ENCODE measurements at places on chromosomes 1 and 21. TPM values are rescaled to one million over a fixed set of nuclear protein-coding genes. Genes with fewer than 3 reads are reported as not detected.

Gene SELE
- 0.03 TPM for total RNA-seq

Gene RIPPLY3
- total RNA-seq = 0.17 TPM

Gene ETNK2
- total RNA-seq = 59.4 TPM

Gene KCND3
- 2.7 TPM for total RNA-seq

Gene HPDL
- 6.2 TPM for total RNA-seq

Gene FCN3
- not detected for total RNA-seq

Gene LCE1C
- not detected for total RNA-seq

Gene CTSE
- 66.4 TPM for total RNA-seq

GRCh38 chr21:30541764-30542163 is at the start of gene KRTAP19-6:
Gene KRTAP19-6, minus strand, starts transcription at chr21:30541864. Its CDS starts 31 bp downstream, at chr21:30541833.
- no peaks in the 10 kb centered on the region for H3K36me3 ChIP-seq
- H3K27me3 ChIP-seq = no peaks in the 10 kb centered on the region
- H3K4me1 ChIP-seq = no peaks in the 10 kb centered on the region
- H3K4me3 ChIP-seq = no peak within 1 kb of the TSS

DNA sequence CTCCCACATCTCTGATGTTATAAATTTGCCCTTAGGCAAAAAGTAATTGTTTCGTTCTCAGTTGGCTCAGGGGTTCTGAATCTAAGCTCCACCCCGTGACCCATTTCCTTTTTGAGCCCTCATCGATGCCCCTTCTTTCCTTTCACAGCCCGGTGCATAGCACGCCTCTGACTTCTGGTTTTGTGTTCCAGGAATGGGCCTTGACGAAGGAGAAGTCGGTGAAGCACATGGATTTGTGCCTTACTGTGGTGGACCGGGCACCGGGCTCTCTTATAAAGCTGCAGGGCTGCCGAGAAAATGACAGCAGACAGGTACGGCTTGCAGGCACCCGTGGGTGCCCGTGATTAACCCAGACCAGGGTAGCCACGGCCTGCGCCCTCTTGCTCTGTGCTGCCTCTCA is 151.9 kb downstream of the PGBD5 start:
- H3K36me3 ChIP-seq = no peaks in the 10 kb centered on the region
- no peak overlapping the region for H3K27ac ChIP-seq
- H3K4me3 ChIP-seq = no peak overlapping the region
- H3K4me1 ChIP-seq = peaks cover 4% of the 10 kb centered on the region

- H3K27me3 ChIP-seq = no peaks in the 10 kb centered on the region
- no peaks in the 10 kb centered on the region for H3K4me1 ChIP-seq
- H3K36me3 ChIP-seq = no peaks in the 10 kb centered on the region
- DNase-seq = no peak
- no peak overlapping the region for H3K4me3 ChIP-seq
- H3K27ac ChIP-seq = no peak overlapping the region
These were observed 4.2 kb downstream of the PLA2G5 start for GRCh38 chr1:20074055-20074724.

GRCh38 chr1:244920911-244921761 is 56.8 kb upstream of the HNRNPU start:
- H3K27me3 ChIP-seq = peaks cover 5% of the 10 kb centered on the region
- no peak for DNase-seq
- H3K27ac ChIP-seq = no peak overlapping the region
- no peak overlapping the region for H3K4me3 ChIP-seq

GRCh38 chr1:111695801-111696200 is 43.4 kb downstream of the INKA2 start:
- no peak overlapping the region for H3K27ac ChIP-seq
- H3K36me3 ChIP-seq = no peaks in the 10 kb centered on the region
- no peak for DNase-seq
- no peaks in the 10 kb centered on the region for H3K27me3 ChIP-seq

DNA sequence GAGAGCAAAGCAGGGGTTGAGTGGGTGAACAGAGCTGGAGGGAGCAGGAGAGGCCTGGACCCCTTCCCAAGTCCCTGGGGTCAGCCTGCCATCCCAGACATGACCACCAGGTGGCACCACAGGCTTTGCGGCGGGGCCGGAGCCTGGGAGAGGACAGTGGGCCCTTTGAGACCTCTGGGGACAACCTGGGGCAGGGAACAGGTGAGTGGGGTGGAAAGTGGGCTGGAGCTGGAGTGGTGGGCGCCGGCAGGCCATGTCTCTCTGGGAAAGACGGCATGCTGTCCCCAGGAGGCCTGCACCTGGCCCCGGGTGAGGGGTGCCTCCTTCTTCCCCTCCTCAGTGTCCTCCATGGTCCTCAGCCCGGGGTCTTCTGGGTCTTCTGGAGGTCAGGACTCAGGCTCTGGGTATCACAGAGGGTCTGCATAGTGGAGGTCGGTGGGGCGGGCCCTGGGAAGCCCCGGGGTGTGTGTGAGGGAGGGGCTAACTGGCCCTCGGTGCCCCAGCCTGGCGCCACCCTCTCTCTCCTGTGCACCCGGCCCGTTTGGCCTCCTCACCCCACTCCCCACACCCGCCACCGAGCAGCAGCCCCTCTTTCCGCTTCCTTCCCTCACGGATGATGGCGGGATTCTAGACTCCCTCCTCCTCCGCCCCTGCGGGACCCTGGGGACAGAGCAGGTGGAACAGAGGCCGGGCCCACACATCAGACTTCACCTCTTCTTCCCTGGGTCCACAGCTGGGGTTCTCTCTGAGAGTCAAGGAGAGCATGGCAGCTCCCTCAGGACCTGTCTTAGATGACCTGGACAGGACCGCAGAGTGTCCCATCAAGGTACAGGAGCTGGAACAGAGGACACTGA is 28.5 kb upstream of the PKP1 start:
- H3K4me1 ChIP-seq = peaks cover 3% of the 10 kb centered on the region
- no peaks in the 10 kb centered on the region for H3K27me3 ChIP-seq
- DNase-seq = peak; percentile 69
- H3K4me3 ChIP-seq = no peak overlapping the region
- H3K36me3 ChIP-seq = no peaks in the 10 kb centered on the region
- no peak overlapping the region for H3K27ac ChIP-seq

- H3K4me1 ChIP-seq = peaks cover 36% of the 10 kb centered on the region
- H3K27ac ChIP-seq = peak overlapping the region; percentile 97
- H3K27me3 ChIP-seq = no peaks in the 10 kb centered on the region
- no peaks in the 10 kb centered on the region for H3K36me3 ChIP-seq
- peak; percentile 70 for DNase-seq
These were observed 7.2 kb upstream of the PIGC start for GRCh38 chr1:172451002-172451443.

DNA sequence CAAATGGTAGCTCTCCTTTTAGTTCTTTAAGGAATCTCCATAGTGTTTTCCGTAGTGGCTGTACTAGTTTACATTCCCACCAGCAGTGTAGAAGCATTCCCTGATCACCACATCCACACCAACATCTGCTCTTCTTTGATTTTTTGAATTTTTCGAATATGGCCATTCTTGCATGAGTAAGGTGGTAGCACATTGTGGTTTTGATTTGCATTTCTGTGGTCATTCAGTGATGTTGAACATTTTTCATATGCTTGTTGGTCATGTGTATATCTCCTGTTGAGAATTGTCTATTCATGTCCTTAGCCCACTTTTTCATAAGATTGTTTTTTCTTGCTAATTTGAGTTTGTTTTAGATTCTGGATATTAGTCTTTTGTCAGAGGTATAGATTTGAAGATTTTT is 84.6 kb upstream of the B3GALT2 start:
- no peaks in the 10 kb centered on the region for H3K4me1 ChIP-seq
- DNase-seq = no peak
- H3K27me3 ChIP-seq = no peaks in the 10 kb centered on the region
- H3K4me3 ChIP-seq = no peak overlapping the region

GRCh38 chr1:62628506-62628905 is 31.2 kb downstream of the ANGPTL3 start:
- no peaks in the 10 kb centered on the region for H3K4me1 ChIP-seq
- peaks cover 5% of the 10 kb centered on the region for H3K36me3 ChIP-seq
- no peaks in the 10 kb centered on the region for H3K27me3 ChIP-seq
- H3K27ac ChIP-seq = no peak overlapping the region
- H3K4me3 ChIP-seq = no peak overlapping the region

- no peak overlapping the region for H3K4me3 ChIP-seq
- peaks cover 55% of the 10 kb centered on the region for H3K27me3 ChIP-seq
- H3K27ac ChIP-seq = no peak overlapping the region
- DNase-seq = no peak
- H3K4me1 ChIP-seq = peaks cover under 1% of the 10 kb centered on the region
These were observed 31.0 kb upstream of the H6PD start for GRCh38 chr1:9203511-9203982.

GRCh38 chr1:183139281-183139942 is 46.7 kb upstream of the LAMC2 start:
- peaks cover 4% of the 10 kb centered on the region for H3K36me3 ChIP-seq
- peak; percentile 46 for DNase-seq
- H3K4me3 ChIP-seq = no peak overlapping the region

- H3K36me3 ChIP-seq = no peaks in the 10 kb centered on the region
- no peak overlapping the region for H3K4me3 ChIP-seq
- no peaks in the 10 kb centered on the region for H3K27me3 ChIP-seq
- no peak for DNase-seq
These were observed 28.8 kb upstream of the ZBTB18 start for GRCh38 chr1:244022311-244022710.

GRCh38 chr1:168932539-168932938 is 174.0 kb upstream of the ATP1B1 start:
- DNase-seq = no peak
- no peaks in the 10 kb centered on the region for H3K36me3 ChIP-seq
- no peak overlapping the region for H3K4me3 ChIP-seq
- H3K27ac ChIP-seq = no peak overlapping the region

GRCh38 chr1:174700775-174701174 is 253.0 kb downstream of the GPR52 start:
- no peak for DNase-seq
- no peak overlapping the region for H3K4me3 ChIP-seq
- no peak overlapping the region for H3K27ac ChIP-seq
- H3K27me3 ChIP-seq = no peaks in the 10 kb centered on the region

- no peaks in the 10 kb centered on the region for H3K36me3 ChIP-seq
- H3K4me3 ChIP-seq = no peak overlapping the region
- peaks cover 6% of the 10 kb centered on the region for H3K4me1 ChIP-seq
- no peak overlapping the region for H3K27ac ChIP-seq
- no peak for DNase-seq
- H3K27me3 ChIP-seq = no peaks in the 10 kb centered on the region
These were observed 1.5 kb downstream of the ZSCAN20 start for GRCh38 chr1:33473900-33474299.

DNA sequence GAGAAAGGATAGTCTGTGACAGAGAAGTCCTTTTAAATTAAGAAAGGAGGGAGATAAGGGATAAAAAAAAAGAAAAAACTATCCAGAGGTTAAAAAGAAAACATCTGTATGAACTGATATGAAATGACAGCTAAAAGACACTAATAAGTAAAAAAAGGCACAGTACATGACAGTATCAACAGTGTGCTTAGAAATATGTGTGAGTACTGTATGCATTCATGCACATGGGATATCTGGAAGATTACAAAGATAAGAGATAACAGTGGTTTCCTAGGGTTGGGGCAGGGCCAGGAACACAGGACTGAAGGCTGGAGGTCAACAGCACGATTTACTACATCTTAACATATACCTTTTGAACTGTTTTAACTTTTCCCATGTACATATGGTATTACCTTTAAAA is 13.3 kb downstream of the PTP4A2 start:
- no peaks in the 10 kb centered on the region for H3K27me3 ChIP-seq
- no peak overlapping the region for H3K4me3 ChIP-seq
- DNase-seq = no peak
- peaks cover 47% of the 10 kb centered on the region for H3K4me1 ChIP-seq
- no peaks in the 10 kb centered on the region for H3K36me3 ChIP-seq
- H3K27ac ChIP-seq = peak overlapping the region; percentile 67

DNA sequence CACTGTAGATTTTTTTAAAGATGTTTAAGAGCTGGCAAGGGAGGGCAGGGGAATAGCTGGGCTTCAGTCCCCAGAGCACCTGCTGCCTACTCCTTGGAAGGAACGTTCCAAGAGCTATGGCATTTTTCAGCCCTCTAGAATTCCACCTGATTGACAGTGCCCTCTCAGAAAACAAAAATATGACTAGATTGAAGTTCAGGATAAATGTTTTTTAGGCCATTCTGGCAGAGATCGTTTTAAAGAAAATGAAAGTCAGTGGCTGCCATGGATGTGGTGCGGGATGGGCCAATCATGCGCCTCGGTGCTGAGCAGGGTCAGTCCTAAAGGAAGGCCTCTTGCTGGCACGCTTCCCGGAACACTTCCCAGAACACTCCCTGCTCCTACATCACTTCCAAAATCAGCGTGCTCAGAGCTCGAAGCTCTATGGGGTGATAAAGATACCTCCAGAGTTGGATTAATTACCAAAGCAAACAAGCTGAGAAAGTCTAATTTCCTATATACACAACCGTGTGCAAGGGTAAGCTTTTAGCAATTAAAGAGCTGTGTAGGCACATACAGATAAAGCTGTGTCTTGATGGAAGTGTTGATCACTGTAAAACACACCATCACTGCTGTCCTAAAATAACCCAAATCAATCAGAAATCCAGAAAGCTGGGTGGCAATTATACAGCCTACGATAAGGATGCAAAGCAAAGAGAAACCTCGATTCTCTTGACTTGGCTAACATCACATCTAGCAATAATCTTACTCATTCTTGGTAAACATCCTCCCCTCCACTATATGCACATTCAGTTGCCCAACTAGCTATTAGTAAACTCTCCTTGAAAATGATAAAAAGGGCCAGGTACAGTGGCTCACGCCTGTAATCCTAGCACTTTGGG is 34.6 kb downstream of the TGFBR3 start:
- DNase-seq = peak; percentile 79
- no peaks in the 10 kb centered on the region for H3K27me3 ChIP-seq
- H3K36me3 ChIP-seq = no peaks in the 10 kb centered on the region
- no peak overlapping the region for H3K4me3 ChIP-seq
- peaks cover 3% of the 10 kb centered on the region for H3K4me1 ChIP-seq
- peak overlapping the region; percentile 51 for H3K27ac ChIP-seq

DNA sequence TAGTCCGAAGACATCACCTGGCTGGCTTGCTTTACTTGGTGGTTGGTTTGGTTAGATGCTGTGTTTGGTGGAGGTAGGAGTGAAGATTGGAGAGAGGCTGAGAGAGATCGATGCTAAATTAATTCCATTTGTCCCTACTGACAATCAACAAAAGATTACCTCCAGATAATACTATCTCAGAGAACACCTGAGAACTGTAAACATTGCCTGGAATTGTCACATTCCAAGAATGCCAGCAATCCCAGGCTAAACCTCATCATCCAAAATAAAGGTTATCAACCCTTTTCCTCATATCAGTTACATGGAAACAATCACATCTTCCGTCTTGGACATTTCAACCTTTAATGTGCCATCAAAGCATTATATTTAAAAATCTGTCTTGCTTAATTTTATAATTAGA is 141.0 kb downstream of the GRIK1 start:
- no peak for DNase-seq
- H3K4me1 ChIP-seq = no peaks in the 10 kb centered on the region
- H3K27ac ChIP-seq = no peak overlapping the region
- no peak overlapping the region for H3K4me3 ChIP-seq

- H3K4me3 ChIP-seq = no peak overlapping the region
- H3K27me3 ChIP-seq = no peaks in the 10 kb centered on the region
These were observed 49.1 kb upstream of the CR2 start for GRCh38 chr1:207404849-207405525.

DNA sequence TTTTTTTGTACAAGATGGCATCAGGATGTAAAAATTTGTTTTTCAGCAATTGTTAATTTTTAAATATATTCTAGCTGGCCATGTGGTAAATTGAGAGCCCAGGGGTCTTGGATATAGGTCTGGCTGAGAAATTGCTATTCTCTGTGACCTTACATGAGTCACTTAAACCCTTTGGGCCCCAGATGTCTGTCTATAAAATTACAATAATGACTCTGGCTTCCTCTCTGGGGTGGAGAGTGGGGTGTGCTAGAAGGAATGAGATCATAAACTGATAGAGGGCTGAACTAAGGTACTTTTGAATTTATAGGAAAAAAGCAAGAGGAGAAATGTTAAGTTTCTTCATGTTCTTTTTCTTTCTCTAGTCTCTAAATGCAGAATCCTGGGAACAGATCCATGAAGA is 12.4 kb upstream of the TCHH start:
- no peak overlapping the region for H3K4me3 ChIP-seq
- H3K27ac ChIP-seq = no peak overlapping the region
- DNase-seq = no peak
- peaks cover 8% of the 10 kb centered on the region for H3K27me3 ChIP-seq
